Omental fat pad (tissue), 4 donors: ENCODE measurements at places on chromosomes 1 and 21. TPM values are rescaled to one million over a fixed set of nuclear protein-coding genes. Genes with fewer than 3 reads are reported as not detected.

The CAMSAP2 gene
- total RNA-seq = 37.2 TPM

The GNAT2 gene
- not detected for total RNA-seq

The KIF14 gene
- total RNA-seq = 1.1 TPM

The ERG gene
- 10.7 TPM for total RNA-seq

The ALX3 gene
- total RNA-seq = not detected

The OR2T29 gene
- total RNA-seq = not detected

The WNT9A gene
- 16.5 TPM for total RNA-seq

The ELF3 gene
- total RNA-seq = 23.0 TPM

The HTR6 gene
- not detected for total RNA-seq

The SON gene
- 372 TPM for total RNA-seq

The IL20 gene
- not detected for total RNA-seq

The ERICH3 gene
- 0.24 TPM for total RNA-seq

The RPTN gene
- not detected for total RNA-seq

The LRRC39 gene
- total RNA-seq = 1.0 TPM

The TSPAN2 gene
- total RNA-seq = 7.8 TPM

The SV2A gene
- 0.75 TPM for total RNA-seq

The MASP2 gene
- total RNA-seq = not detected

- DNase-seq = no peak
These were observed 534 bp downstream of the KCNH1 start for GRCh38 chr1:211133393-211133835.

DNA sequence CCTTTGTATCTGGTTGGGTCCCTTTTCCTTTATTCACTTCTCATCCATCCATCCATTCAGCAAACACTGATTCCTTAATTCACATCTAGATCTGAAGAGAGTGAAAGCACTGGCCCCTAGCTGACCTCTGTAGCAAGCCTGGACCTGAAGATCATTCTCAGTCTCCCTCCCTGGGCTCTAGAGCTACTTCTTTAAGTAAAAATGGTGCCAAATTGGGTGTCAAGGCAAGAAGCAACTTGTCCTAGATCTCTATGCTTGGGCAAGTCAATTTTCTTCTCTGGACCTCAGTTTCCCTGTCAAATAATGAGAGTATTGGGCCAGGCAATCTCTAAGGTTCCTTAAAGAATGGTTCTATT is 36.1 kb downstream of the PLXNA2 start:
- DNase-seq = no peak

GRCh38 chr1:172895050-172895460 is 155.7 kb downstream of the TNFSF18 start:
- no peak for DNase-seq

DNA sequence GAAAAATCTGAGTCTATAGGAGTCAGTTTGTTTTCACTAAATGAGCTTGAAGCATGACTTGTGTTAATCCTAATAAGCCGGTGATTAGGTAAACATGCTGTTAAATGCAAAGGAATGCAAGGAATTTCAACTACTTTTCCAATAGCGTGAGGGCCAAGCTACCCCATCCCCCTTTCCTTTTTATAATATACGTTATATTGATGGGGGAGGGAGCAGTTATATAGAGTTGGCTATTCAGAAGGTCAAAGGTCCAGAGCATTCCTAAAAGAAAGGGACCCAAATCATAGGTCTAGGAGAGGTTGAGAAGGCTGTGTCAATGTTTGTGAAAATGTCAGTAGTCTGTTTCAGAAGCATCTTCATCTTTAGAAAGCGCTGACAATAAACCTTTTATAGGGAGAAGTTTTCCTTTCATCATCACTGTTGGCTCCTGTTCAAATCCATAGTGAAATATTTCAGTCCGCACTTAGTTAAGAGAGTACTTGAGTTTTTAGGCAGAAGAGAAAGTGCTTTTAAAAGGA is 3.8 kb downstream of the CCN1 start:
- DNase-seq = no peak

DNA sequence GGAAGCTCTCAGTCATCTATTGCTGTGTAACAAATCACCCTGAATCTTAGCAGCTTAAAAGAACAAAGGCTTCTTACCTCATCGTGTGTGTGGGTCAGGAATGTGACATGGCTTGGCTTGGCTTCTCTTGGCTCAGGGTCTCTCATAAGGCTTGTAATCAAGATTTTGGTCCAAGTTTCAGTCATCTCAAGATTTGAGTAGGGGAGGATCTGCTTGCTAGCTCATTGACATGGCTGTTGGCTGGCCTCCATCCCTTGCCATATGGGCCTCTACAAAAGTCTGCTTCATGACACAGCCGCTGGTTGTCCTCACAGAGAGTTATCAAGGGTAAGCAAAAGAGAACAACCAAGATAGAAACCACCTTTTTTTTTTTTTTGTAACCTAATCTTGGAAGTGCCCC is 207.7 kb downstream of the PTPRC start:
- DNase-seq = no peak

DNA sequence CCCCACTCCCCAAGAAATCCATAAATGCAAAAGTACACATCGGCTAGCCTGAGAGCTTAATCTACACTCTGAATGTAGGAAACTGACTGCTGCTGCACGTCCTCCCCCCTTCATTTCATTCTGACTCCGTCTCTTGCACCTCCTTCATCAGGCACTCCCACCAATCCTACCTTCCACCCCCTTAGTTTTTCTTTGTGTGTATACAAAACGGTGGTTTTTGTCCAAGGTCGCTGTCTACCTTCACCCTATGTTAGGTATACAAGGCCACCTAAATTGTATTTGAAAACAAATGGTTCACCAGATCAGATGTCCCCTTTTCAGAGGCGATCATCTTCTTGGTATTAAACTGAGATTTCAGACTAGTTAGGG is 1.9 kb downstream of the WDR26 start:
- DNase-seq = no peak

DNA sequence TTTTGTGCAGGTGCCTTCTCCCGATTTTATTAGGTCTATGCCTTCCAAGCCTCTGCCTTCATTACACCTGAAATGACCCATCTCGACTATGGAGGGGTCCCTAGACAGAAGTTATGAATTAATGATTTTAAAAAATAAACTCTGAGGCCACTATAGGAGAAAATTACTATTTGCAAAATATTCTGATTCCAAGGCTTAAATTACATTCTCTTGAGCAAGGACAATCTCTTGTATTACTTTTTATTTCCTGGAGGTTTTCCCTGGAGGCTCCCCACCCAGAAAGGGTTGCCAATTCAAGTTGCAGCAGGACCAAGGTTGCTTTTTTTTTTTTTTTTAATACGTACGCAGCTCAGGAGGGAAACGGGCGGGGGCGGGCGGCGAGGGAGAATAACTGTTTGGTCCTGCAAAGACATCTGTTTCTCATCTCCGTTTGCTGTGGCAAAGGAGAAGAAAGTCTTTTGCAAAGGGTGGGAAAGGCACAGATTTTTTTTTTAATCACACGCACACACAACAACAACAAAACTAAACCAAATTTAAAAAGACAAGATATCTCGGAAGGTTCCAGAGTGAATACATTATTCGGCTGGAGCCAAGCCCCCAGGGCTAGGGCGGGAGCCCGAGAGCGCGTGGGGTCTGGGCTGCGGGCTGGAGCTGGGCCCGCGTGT is 618 bp upstream of the SERTAD4 start:
- DNase-seq = no peak

GRCh38 chr1:11882814-11883538 is 24.2 kb upstream of the NPPB start:
- DNase-seq = no peak

- no peak for DNase-seq
These were observed 6.0 kb downstream of the FCRLB start for GRCh38 chr1:161727256-161727924.

GRCh38 chr1:68633141-68633919 is 136.4 kb upstream of the DEPDC1 start:
- DNase-seq = no peak

GRCh38 chr1:8495928-8496401 is 178.1 kb downstream of the SLC45A1 start:
- no peak for DNase-seq

DNA sequence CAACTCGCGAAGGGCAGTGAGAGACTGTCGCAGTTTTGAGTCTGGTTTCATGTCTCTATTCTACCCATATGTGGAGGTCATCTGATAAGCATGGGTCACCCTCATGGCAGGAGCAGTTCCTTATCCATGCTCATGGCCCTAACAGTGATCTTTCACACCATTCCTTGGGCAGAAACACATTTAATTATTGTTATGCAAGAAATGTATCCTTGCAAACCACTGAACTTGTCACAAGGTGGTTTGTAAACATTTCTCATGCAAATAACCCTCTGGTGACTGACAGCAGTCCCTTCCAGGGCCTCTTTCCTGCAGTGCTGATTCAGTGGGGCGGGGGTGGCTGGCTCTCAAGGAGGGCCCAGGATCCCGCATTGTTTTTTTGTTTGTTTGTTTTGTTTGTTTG is 421.4 kb upstream of the RUNX1 start:
- no peak for DNase-seq

GRCh38 chr1:3529099-3529729 is 74.7 kb downstream of the ARHGEF16 start:
- DNase-seq = no peak

- no peak for DNase-seq
These were observed 270.4 kb downstream of the PTPRU start for GRCh38 chr1:29506678-29507225.

DNA sequence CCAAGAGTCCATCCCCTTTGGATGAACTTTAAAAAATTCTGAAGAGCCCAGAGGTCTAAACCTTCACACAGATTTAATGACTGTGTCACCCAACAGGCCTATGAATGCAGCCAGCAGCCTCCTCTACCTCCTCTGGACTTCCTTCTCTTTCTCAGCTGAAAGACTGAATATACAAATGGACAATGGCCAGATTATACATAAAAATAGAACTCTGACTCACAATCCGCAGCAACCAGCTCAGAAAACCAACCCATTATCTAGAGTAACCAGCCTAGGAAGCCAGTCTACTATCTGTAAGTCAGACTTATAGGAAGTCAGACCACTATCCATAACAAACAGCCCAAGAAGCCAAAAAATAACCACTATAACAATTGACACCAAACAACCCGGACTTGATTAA is 224.5 kb downstream of the ASTN1 start:
- no peak for DNase-seq

- no peak for DNase-seq
These were observed 51.7 kb downstream of the RYR2 start for GRCh38 chr1:237093691-237094090.

- no peak for DNase-seq
These were observed 13.4 kb downstream of the ITSN1 start for GRCh38 chr21:33655588-33656221.

- no peak for DNase-seq
These were observed 131.0 kb downstream of the KCNT2 start for GRCh38 chr1:196477262-196477661.

- no peak for DNase-seq
These were observed 3.6 kb upstream of the PRRX1 start for GRCh38 chr1:170660281-170660713.

- DNase-seq = no peak
These were observed 119.6 kb upstream of the RUNX1 start for GRCh38 chr21:35168735-35169134.

DNA sequence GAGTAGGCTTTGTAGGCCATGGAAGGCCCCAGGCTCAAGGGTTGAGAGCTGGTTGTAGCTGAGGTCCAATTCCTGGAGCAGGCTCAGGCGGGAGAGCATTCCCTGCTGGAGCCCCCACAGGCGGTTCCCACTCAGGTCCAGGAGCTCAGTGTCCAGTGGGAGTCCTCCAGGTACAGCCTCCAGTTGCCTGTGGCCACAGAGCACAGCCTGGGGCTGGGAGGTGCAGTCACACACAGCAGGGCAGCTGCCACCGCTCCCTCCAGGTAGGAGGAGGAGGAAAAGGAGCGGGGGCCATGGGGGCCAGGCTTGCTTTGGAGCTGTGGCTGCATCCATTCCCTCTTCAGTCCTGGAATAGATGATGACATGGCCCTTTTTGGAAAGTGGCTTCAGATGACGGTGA is 2.8 kb downstream of the LINGO4 start:
- no peak for DNase-seq

- DNase-seq = no peak
These were observed 826.1 kb downstream of the MRPL39 start for GRCh38 chr21:24781146-24781545.

- DNase-seq = no peak
These were observed 24.0 kb downstream of the TCEANC2 start for GRCh38 chr1:54077359-54077758.

DNA sequence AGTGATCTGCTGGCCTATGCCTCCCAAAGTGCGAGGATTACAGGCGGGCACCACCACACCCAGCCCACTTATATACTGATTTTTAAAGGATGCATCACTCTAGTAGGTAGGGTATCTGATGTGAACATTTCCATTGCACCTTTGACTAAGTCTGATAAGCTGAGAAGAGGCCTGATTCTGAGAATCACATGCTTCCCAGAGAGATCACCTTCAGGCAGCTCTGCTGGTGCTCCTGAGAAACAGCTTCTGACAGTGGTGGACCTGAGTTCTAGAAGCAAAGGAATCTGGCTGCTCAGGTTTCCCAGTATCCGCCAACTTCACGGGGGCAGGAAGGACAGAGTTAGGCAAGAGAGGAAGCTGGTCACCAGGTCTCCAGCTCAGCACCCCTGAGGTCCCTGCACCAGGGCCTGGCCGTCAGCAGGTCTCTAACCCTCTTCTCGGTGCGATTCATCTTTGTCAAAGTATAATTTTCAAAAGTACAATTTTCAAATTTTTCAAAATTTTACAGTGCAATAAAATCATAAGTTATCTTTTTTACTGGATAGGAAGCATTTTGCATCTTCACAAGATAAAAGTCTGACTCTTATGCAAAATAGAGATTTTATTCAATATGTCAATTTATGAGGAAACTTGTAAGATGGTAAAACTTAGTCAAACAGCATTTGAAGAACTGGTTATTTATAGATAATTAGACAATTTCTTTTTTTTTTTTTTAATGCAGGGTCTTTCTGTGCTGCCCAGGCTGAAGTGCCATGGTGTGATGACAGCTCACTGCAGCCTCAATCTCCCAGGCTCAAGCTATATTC is 25.8 kb upstream of the MPZL1 start:
- no peak for DNase-seq

- DNase-seq = no peak
These were observed 1.9 kb downstream of the OLIG2 start for GRCh38 chr21:33027401-33028286.

DNA sequence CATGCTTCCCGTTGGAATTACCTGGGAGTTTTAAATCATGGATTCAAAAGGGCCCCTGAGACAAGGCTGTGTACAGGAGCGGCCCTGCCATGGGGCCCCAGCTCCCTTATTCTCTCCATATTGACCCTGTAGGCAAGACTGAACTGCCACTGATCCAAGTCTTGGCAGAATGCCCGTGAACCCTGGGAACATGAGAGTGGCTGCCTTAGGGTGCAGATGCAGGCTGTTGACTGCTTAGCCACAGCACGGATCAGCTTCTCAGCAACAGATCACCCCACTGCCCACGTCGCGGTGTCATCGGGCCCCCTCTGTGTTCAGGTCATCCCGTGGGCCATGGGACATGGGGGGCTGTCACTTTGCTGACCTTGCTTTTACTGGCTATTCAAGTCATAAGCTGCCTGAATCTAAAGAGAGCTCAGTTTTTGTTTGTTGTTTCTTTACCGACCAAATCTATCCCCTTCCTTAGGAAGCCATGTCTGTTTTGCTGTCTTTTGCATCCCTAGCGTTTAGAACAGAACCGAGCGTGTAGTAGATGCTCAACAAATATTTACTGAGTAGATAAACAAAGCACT is 83.4 kb downstream of the MATN1 start:
- DNase-seq = no peak
